ENCODE measurements at places on chromosomes 1 and 21.

DNA sequence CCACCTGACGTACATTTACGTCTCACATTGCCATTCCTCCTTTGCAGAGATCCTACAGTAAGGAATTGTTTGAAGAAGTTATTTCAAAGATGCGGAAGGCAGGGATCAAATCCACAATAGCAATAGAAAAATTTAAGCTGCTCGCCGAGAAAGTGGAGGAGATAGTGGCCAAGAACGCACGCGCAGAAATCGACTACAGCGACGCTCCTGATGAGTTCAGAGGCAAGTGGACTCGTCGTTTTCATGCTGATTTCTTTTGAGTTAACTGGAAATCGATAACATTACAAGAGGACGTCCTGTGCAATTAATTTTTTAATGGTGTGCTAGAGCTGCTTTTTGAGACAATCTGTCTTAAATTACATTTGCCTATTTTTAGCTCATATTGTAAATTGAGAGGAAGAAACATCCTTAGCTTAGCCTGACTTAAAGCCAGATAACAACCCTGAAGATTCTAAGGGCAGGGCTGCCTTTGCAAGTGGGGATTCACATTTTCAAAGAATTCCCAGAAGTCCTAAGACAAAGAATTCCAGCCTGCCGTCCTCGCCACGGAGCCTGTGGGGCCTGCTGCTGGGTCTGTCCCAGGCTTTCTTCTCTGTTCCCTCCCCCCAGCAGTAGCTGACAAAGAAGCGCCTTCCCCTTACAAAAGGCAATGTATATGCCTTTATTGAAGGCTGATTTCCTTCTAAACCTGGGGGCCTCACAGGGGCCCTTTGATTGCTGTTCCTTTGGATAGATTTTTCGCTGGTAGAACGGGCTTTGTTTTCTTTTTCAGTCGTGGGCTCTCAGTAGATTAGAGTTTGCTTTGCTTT is 31.6 kb upstream of the KIF1B start:
- DNase-seq: no peak

DNA sequence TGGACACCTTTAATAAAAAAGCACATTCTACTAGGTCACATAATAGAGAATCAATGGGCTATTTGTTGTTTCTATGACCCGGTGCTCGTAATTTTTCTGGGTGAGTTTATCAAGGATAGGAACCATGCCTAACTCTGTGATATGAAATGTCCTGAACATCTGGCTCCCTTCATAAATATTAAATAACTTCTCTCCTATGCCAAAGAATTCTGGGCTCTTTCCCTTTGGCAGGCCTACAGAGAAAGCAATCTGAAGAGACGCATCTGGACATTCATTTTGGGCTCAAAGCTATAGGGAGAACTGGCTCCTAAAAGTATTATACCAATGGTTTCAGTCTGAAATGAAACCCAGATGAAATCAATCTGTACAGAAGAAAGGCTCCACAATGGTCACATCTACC is 38.8 kb upstream of the ANGPTL7 start:
- DNase-seq: no peak

DNA sequence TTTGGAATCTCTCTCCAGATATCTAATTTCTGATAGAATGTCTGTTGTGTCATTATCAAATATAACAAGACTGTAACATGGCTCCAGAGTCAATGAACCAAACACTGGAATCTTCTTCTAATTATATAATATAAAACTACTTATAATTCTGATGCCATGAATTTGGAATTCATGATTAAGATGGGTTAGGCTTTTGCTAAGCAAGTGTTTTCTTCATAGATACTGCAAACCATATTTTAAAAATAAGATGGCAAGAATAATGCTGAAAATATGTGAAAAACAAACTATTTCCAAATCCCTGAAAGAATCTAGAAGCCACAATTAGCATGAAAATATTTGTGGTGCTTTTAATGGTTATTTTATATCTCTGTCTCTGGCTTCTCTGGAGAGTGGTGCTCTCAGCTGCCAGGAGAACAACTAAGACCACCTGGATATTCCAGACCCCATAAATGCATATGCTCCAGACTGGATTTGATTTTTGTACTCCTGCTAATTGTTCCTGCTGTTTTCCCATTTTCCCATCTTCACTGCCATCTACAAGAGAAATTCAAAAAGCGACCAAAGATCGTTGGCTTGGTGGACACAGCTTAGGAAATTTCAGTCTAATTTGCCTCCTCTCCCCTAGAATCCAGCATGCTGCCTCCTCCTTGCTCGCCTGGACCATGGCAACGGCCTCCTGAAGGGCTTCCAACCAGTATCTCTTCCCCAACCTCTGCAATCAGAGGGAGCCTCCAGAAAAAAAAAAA is 418.9 kb downstream of the SETD4 start:
- DNase-seq: no peak

GRCh38 chr1:69911301-69911801 is 294.0 kb downstream of the LRRC40 start:
- no peak for DNase-seq

- no peak for DNase-seq
Measured at GRCh38 chr21:30567617-30568016, 6.5 kb upstream of the KRTAP19-7 start.

GRCh38 chr1:102798718-102799117 is 309.6 kb downstream of the COL11A1 start:
- DNase-seq: no peak

GRCh38 chr1:212955098-212955497 is 4.8 kb downstream of the VASH2 start:
- no peak for DNase-seq

- DNase-seq: no peak
Measured at GRCh38 chr21:24395320-24395923, 1211.9 kb downstream of the MRPL39 start.

- DNase-seq: no peak
Measured at GRCh38 chr1:116453906-116454305, 80.9 kb downstream of the ATP1A1 start.

DNA sequence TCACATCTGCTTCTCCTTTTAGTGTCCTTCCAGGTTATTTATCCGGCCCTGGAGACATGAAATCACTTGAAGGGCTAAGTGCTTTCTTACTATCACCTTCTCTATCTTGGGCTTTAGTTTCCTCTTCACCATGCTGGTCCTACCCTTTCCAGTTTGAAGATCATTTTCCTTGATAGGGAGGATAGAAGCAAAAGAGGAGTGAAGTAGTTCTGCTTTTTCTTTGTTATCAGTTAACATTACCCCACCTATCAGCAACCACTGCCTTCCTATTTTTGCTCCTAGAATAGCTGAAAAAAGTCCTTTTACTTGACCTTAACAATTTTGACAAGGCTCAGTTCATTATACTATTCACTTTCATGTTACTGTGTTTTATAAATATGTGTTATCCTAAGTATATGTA is 19.4 kb downstream of the RGL1 start:
- no peak for DNase-seq

DNA sequence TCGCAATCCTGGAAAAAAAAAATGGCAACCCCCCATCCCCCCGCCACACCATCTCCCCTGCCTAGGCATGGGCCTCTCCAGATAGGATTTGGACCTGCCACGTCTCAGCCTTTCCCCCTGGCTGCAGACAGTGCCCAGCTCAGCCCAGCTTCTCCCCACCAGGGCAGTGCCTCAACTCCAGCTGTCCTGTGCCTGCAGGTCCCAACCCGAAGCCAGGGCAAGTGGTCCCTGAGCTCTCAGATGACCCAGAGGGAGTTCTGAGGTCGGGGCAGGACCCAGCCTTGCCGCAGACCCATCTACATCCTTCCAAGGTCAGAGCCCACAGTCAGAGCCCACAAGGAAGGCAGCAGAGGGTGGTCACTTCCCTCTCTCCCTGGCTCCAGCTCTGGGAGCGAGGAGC is 86.7 kb upstream of the POU3F1 start:
- no peak for DNase-seq

- DNase-seq: no peak
Measured at GRCh38 chr1:230682274-230682673, 31.6 kb downstream of the AGT start.

DNA sequence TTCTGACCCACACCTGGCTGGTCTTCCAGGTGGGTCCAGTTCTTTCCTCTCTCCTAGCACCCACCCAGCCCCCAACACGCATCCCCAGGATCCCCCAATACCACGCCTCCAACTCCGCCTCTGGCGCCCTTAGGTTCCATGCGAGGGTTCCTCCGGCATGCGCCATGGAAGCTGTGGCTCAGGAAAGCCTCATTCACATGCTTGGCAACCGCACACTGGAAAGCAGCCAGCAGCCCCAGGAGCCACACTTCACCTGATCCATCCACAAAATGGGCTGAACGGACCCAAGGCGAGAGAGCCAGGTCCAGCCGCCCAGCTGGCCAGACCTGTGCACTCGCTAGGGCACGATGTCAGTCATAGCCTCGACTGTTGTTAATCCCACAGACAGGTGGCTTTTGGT is 161.2 kb downstream of the PSMG1 start:
- no peak for DNase-seq

- DNase-seq: no peak
Measured at GRCh38 chr1:173409613-173410012, 67.5 kb upstream of the PRDX6 start.

- DNase-seq: no peak
Measured at GRCh38 chr1:77925518-77925917, 37.1 kb downstream of the NEXN start.

DNA sequence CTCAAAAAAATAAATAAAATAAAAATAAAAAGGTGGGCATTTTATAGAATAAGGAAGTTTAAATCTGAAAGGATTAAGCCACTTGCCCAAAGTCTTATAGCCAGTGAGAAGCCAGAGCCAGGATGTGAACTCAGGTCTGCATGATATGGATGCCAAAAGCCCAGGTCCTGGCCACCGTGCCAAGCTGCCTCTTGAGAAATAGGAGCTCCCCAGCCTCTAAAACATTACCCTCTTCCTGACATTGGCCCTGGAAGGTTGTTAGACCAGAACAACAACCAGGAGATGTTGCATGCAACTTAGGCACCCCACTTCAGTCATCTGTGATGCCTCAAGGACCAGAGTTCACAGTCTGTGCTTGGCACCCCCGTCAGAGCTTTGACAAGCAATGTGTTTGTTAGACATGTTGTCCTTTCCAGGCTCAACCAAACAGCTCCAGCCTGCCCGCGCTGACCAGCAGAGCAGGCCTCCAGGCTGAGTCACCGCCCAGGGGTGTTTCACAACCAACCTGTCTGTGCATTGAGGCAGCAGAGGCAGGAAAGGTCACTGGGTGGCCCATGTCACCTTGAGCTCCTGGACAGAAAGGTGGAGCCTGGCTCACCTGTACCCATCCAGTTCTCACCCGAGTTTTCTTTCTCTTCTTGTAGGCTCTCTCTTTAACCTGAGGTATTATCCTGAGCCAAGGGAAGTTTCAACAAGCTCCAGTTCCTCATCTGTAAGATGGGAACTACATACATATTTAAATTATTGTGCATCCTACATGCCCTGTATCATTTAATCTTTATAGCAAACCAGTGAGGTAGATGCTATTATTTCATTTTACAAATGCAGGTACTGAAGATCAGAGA is 14.9 kb upstream of the MED18 start:
- no peak for DNase-seq

- DNase-seq: no peak
Measured at GRCh38 chr21:14722841-14723483, 176.8 kb upstream of the SAMSN1 start.

DNA sequence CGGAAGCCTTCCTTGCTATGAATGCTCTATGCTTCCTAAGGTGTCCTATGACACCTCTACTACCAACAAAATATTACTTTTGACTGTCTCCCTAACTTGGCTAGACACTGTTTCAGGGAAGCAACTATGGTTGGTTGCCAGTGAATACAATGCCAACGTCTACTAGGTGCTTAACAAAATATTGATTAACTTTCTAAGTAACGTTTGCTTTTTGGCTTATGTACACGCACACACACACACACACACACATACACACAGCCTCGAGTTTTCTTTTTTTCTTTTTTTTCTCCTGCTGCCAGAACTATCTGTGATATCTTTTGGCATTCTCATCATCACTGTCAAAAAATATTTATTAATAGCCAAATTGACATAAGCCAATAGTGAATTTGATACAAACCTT is 864.0 kb downstream of the PLA2G4A start:
- no peak for DNase-seq

DNA sequence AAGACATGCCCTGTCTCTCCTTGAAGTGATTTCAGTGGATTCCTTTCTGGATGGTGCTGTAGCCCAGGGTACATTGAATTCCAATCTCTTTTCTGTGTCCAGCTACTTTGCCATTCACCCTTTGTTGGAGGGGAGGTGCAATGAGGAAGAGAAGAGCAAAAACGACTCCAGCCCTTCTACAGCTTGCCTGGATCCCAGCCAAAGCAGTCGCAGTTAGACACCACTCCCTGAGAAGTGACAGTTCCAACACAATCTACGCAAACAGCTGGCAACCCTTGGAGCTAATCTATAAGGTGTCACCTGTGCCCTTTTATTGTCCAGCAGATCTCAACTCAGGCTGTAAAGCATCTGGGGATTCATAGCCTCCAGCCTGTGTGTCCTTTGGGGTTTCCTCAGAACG is 4.6 kb downstream of the CD244 start:
- DNase-seq: no peak

GRCh38 chr1:226979115-226979516 is 39.0 kb downstream of the COQ8A start:
- no peak for DNase-seq

GRCh38 chr1:21129407-21129806 is 47.3 kb downstream of the EIF4G3 start:
- no peak for DNase-seq

DNA sequence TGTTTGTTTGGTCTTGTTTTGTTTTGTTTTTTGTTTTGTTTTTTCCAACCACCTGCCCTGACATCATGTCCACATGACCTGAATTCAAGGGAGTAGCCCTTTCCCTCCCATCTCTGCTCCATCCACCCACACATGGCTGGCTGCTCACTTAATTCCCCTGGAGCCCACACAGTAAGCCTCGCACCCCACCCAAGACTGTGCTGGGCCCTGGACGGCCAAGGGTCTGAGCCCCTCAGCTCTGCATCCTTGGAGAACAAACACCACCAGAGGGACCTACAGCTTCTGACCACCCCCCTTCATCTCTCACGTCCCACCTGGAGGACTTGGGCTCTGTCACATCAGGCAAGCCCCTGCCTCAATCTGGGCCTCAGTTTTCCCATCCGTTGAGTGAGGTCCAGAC is 39.1 kb downstream of the MATN1 start:
- no peak for DNase-seq

GRCh38 chr21:22351076-22351475 is 1352.9 kb downstream of the NCAM2 start:
- no peak for DNase-seq

GRCh38 chr21:37370152-37371040 is 3.8 kb downstream of the DYRK1A start:
- no peak for DNase-seq

GRCh38 chr1:226956942-226957713 is 17.0 kb downstream of the COQ8A start:
- no peak for DNase-seq

- no peak for DNase-seq
Measured at GRCh38 chr1:55535724-55536544, 320.8 kb upstream of the USP24 start.

Data from activated CD4-positive, alpha-beta T cell treated with anti-CD3 and anti-CD28 coated beads for 1 hour (primary cell).